ENCODE measurements at places on chromosomes 6 and 20.
A peak's percentile ranks its signal among the peaks of the same experiment; 100 is the strongest.

DNA sequence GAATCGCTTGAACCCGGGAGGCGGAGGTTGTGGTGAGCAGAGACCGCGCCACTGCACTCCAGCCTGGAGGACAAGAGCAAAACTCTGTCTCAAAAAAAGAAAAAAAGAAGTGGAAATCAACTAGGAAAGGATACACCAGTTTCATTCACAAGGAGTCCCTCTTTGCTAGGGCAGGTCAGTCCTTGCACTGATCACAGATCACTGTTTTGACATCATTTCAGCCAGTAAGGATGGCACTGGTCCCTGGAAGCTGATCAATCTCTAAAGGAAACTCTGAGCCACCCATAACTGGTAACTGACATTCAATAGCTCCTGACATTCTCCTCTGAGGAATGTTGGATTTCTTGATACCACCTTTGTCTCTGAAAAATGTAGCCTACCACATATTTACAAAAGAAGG, 243.1 kb upstream of the SLC35B3 start:
- no peak for DNase-seq

GRCh38 chr6:131225959-131226358, 90.7 kb downstream of the AKAP7 start:
- DNase-seq, result no peak

- DNase-seq, result no peak
These were observed 532.8 kb downstream of the GRIK2 start for GRCh38 chr6:101926149-101926925.

- peak; percentile 98 for DNase-seq
These were observed at the start of the genes HSPA1A and HSPA1L for GRCh38 chr6:31815025-31815838. HSPA1A (plus strand) TSS chr6:31815543; CDS start chr6:31815757, 214 bp downstream. HSPA1L (minus strand) TSS chr6:31815283; CDS start chr6:31811972, 3,311 bp downstream.

GRCh38 chr6:143457563-143458359, 7.2 kb downstream of the PEX3 start:
- DNase-seq, result no peak

- DNase-seq, result no peak
These were observed 121.7 kb downstream of the NKAIN2 start for GRCh38 chr6:123925350-123925749.

GRCh38 chr6:137870744-137871247, 3.7 kb downstream of the TNFAIP3 start:
- no peak for DNase-seq

DNA sequence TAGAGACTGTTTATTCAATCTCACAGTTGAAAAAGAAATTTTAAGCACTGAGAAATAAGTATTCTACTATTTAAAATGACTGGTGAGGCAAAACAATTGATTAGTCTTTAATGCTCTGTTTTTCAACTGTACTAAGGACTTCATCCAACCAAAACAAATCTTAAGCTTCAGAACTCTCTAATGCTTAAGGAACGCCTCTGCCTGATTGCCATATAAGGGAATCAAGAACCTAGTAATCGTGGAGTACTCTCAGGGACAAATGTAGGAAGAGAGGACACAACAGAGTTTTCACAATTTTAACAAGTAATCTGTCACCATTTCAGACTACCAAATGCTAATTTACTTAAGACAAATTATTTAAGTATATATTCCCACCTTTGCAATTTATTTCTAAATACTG, 16.1 kb downstream of the FBXO30 start:
- DNase-seq, result no peak

GRCh38 chr6:88548891-88549505, 382.9 kb upstream of the CNR1 start:
- DNase-seq, result no peak

GRCh38 chr6:126937426-126937825, 181.0 kb upstream of the RSPO3 start:
- no peak for DNase-seq

DNA sequence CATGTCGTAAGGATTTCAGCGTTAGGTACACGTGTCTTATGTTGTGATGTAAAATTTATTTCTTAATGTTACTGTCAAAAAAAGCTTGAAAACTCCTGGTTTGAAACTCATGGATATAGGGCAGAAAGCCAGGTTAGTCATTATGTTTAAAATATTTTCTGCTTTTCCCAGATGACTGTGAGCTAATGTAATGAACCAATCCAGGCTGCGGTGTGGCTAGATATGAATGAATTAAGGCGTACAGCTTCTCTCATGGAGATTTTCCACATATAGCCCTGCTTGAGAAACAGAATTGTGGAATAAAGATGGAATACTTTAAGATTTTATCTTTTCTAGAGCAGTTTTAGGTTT, 80.3 kb upstream of the STMND1 start:
- no peak for DNase-seq

- DNase-seq, result no peak
These were observed 13.5 kb downstream of the MANBAL start for GRCh38 chr20:37302981-37303380.

- DNase-seq, result no peak
These were observed 44.3 kb upstream of the IRF4 start for GRCh38 chr6:347232-347631.

DNA sequence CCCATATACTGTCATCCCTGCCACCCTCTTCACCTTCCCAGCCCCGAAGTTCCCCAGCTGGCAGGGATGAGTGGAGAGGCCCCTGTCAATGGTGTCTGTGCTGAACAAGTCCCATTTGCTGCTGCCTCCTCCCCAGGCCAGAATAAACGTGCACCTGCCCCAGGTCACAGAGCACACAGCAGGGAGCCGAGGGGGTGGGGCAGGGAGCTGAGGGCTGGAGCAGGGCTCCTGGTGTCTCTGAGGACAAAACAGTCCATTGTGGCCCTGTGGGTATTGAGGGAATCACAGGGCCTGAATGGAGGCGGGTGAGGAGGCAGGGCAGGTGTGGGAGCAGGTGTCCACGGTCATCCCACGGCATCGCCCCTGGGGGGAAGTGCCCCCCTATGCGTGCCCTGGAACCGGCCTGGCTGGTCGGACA, 55.8 kb downstream of the SNAI1 start:
- no peak for DNase-seq

DNA sequence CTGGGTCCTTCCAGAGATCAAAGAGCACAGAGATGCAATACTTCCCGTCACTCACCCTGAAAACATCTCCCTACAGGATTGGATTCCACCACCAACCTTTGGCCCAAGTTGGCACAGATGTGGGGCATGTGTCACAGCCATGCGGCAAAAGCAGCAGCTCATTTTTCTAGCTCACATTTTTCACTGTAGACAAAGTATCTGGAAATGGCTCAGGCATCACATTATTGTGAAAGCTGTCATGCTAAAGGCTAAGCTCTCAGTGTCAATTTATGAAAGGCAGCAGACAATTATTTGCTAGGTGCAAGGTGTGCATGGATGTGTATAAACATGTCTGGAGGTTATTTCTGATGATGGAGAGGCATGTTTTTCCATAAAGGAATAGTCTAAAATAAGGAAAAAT, 248.8 kb upstream of the PRND start:
- DNase-seq, result no peak

DNA sequence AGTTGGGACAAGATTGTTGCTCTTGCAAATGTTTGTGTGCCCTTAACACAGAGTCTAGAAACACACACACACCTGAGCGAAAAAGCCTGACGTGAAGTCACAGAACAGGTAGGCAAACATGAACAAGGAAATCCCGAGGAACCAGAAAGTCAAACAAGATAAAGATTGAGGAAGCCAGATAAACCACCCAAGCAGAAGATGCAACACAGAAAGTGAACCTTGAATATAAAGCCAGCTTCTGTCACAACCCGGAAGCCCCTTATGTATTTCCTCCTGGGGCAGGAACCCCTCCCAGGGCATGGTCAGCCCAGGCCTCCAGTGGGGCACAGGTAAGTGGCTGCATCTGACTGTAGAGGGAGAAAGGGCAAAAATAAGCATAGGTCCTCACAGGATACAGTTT, 158.2 kb upstream of the SUPT3H start:
- DNase-seq, result no peak

GRCh38 chr6:163945808-163946207, 531.3 kb downstream of the QKI start:
- DNase-seq, result no peak

GRCh38 chr6:55617272-55617671, 38.3 kb upstream of the HMGCLL1 start:
- no peak for DNase-seq

- DNase-seq, result no peak
These were observed 5.9 kb downstream of the ECI2 start for GRCh38 chr6:4129446-4129845.

- DNase-seq, result no peak
These were observed 102.4 kb downstream of the TNFRSF21 start for GRCh38 chr6:47207261-47207660.

DNA sequence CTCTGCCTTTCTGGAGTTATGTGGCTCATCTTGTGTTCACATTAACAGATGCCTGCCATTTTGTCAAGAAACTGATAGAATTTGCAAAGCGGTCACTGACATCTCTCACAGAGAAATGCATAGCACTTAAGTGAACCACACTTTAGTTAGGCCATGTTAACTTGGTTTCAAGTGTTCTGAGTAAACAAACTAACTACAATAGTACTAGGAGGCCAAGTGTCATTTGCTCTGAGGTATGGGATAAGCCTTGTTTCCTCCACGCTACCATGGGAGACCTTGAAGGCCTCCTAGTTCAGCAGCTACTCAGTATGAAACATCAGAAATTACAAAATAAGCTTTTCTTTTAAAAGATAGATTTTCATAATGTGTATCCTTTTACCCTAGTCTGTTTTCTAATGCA, 143.5 kb upstream of the MARCKS start:
- DNase-seq, result no peak

GRCh38 chr6:129920103-129920798, 59.1 kb upstream of the TMEM244 start:
- no peak for DNase-seq

GRCh38 chr20:48766961-48767960, 60.5 kb downstream of the PREX1 start:
- DNase-seq, result no peak

DNA sequence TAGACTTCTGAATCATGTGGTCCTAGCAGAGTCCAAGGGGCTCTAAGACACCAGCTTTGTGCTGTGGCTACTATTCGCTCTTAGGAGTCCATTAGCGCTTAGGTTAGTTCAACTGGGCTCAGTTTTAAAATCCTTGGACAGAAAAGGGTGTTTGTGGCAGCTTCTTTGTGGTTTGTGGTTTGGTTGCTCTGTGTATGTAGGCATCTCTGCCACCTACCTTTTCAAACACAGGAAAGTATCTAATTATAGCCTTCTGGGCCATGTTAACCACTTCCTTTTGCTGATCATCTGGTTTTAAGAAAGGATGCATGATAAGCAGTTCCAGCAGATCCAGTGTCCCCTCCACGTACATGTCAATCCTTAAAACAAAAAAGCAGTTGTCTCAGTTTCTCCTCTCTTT, 10.8 kb downstream of the GSTA4 start:
- no peak for DNase-seq

- DNase-seq, result no peak
These were observed 27.3 kb downstream of the NQO2 start for GRCh38 chr6:3026791-3027626.

DNA sequence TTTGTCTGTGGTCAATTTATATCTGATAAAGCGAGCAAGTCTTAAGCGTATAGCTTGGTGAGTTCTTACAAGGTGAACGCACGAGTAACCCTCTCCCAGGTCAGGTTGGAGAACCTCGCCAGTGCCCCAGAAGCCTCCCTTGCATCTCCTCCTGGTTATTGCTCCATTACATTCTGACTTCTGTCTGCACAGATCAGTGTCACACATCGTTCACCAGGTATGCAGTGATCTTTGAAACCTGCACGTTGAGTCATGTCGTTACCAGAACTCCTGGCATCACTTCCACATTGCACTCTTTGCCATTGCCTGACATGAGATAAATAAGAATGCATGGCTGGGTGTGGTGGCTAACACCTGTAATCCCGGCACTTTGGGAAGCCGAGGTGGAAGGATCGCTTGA, 44.2 kb downstream of the AKAP12 start:
- no peak for DNase-seq

DNA sequence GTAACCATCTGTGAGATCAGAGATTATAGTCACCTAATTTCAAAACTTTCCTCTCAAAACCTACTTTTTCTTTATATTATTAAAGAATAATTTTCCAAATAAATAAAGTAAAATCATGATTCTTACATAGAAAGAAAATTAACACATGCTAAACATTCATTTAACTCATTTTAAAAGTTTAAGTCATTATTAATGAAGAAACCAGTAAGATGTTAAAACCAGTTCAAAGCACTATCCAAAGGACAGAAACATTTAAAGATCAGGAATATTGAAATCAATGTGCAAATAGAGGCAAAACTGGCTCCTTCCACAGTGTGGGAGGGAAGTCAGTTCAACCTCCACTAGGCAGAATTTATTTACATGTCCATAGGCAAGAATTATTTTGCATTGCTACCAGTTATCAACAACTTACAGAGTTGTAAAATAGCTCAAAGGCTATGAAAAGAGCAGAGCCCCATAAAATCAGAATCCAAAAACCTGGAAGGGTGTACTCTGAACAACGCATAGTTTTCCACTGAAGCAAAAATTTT, 146.9 kb downstream of the KHDC1L start:
- no peak for DNase-seq

GRCh38 chr6:2792330-2793110, 27.3 kb downstream of the WRNIP1 start:
- no peak for DNase-seq

DNA sequence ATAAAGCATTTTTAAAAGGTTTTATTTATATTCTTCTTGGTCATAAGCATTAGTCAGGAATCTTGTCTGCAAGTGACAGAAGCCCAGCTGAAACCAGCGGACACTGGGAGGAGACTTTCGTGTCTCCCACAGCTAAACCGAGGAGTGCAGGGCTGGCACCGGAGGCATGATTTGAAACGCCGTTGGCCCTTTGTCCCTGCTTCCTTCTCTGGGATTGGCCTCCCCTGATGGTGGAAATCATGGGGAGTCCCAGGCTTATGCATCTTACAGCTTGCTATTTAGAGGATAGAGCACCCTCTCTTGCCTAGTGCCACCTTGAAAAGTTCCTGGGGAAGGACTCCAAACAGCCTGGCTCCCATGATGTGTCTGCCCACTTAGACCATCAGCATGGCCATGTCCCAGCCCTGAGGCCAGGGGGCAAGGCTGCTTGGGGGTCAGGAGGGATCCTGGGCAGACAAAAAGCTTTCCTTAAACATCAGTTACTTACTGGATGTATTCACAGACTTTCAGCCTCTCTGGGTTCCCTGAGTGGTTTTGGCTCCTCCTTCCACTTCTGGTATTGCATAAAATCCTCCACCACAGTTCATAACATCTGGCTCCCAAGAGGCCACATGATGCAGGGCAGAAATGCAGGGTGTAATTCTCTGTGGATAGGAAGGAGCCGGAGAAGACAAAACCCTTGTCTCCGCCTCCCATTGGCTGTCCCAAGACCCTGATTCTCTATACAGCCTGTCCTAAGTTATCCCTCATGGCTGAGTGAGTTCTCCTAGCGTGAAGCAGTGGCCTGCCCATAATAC, 49.3 kb upstream of the INSM1 start:
- no peak for DNase-seq

- DNase-seq, result no peak
These were observed 95.3 kb upstream of the C6orf118 start for GRCh38 chr6:165404697-165405096.

All from uterus (tissue), 4 donors.